ENCODE measurements at places on chromosomes 2 and 18.

DNA sequence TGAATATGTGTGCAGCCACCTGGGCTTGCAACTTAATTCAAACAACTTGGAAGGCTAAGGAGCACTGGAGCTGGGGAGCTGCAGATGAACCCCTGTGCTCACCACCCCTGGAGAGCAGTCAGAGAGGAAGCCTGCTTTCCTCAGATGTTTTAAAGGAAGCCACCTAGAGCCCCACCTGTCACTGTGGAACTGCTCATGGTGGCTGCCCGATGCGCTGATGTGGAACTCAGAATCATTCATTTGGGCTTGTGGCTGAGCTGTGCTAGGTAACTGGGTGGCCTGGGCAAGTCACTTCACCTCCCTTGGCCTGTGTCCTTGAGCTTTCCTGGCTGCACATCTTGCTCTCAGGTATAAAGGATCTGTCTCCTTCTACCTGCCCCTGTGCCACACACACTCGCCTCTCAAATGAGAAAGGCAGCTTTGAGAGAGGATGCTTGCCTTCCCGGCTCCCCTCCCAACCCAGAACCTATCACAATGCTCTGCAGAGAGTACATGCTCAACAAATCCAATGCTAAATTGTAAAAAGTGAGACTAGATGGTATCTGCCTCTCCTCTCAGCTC, 41.3 kb downstream of the BCL11A start:
- DNase-seq, result no peak

GRCh38 chr2:27797841-27798240, 26.3 kb downstream of the MRPL33 start:
- DNase-seq, result no peak

DNA sequence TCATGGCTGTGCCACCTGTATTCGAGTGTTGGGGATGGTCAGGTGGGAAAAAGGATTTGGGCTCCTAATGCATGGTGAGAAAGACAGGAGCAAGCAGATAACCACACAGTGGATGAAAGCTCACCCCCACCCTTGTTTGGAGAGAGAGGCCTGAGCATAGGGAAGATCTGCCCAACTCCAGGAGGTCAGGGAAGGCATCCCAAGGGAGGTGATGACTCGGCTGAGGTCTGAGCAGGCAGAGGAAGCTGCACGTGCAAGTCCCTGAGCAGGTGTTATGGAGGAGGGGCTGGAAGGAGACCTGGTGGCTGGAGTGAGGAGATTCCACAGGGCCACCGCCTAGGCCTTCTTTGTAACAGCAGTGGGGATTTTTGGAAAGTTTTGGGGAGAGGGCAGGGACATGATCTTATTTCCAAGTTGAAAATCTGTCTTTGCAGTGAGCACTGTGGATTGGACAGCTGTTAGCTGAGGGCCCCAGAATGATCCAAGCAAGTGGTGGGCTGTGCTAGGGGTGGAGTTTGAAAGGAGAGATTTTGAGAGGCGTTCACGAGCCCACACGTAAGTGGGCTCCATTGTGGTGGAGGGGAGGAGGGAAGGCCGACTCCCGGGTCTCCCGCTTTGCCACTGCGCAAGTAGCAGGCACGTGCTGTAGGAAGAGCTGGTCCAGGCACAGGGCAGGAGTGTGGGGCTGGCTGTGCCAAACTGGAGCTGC, 228.5 kb downstream of the GLI2 start:
- no peak for DNase-seq

- DNase-seq, result no peak
These were observed 408.9 kb downstream of the RIT2 start for GRCh38 chr18:42706618-42707017.

DNA sequence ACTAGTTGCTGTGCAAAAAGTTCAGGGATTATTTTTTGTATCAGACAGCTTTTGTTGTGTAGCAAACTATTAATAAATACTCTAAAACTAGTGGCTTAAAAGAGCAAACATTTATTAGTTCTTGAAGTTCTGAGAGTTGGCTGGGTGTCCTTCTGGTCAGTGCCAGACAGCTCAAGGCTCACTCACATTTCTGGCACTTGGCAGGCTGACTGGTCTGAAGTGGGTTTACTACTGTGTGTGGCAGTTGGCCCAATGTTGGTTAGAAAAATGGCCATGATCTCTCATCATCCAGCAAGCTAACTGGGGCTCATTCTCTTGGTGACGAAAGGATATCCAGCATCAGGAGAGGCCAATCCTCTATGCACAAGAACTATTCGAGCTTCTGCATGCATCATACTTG, 71.4 kb upstream of the ZNF385B start:
- no peak for DNase-seq

DNA sequence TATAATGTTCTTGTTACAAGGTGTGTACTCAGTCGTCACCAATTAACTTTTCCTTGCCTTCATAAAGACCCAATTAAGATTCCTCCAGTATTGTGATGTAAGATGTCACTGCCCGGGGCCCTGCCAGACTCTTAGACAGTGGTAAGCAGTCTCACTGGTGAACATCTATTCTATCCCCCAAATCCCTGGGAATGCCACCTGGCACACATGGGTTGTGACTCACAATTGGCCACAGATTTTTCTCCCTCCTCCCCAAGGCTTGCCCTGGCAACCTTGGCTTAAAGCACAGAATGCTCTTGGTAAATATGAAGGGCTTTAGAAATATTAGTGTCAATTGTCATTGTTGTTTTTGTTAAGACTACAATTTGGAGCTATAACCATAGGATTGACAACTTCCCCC, 287.9 kb downstream of the ETAA1 start:
- DNase-seq, result no peak
